Prostate gland (tissue), 2 donors: ENCODE measurements at places on chromosomes 13 and 19.
A peak's percentile ranks its signal among the peaks of the same experiment; 100 is the strongest.

- no peak for DNase-seq
Measured at GRCh38 chr19:57088133-57088532, 31.7 kb upstream of the USP29 start.

DNA sequence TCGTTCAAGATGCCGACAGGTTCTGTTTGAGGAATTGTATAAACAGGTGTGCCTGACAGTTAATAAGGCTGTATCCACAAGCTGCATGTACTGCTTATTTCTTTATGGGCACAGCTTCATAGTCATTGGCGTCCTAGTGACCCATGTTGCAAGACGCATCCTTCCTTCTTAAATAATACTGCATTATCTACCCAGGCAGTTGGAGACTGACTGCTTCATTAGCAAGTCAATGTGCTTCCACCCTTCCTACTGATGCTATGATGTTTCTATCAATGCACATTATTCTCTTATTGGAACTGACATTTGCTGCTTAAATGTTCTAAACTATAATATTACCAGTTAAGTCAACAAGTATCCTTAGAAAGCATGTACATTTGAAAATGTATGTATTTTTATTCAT lies 950.0 kb upstream of the MIR17HG start:
- DNase-seq, result no peak

GRCh38 chr13:24684600-24684998 lies 4.4 kb downstream of the ATP12A start:
- DNase-seq, result no peak

DNA sequence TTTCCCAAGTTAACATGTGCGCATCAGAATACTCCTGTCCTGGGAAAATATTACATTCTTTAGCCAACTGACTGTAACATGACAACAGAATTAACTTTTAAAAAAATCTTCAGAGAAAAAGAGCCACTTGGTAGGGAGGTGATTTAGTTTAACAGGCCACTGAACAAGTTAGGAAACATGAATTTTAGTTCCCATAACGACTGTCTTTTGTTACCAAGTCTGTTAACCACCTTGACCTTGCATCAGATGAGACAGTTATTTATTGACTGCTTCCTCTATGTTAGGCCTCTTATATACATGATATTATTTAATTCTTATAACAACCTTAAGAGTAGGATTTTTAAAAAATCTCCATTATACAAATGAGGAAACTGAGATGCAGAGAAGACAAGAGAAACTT lies 268.6 kb downstream of the NDFIP2 start:
- DNase-seq, result no peak

- no peak for DNase-seq
Measured at GRCh38 chr13:112733112-112733511, 43.3 kb downstream of the ATP11A start.

DNA sequence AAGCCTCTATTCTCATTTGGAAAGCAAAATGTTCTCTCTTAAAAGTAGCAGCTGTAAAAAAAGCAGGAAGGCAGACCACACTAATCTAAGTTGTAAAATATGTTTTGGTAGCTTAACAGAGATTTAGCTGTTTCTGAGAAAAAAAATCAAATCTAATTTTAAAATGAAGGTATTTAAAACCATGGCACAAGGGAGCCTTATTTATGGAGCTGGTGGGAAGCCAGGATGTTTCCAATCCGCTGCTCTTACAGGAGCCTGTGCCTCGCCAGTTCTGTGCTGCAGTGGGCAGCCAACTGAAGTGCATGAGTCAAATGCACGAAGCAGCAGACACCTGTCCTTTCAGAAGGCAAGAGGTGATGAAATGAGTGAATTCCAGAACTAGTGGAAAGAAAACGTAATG lies 28.2 kb downstream of the GPC6 start:
- DNase-seq, result no peak

DNA sequence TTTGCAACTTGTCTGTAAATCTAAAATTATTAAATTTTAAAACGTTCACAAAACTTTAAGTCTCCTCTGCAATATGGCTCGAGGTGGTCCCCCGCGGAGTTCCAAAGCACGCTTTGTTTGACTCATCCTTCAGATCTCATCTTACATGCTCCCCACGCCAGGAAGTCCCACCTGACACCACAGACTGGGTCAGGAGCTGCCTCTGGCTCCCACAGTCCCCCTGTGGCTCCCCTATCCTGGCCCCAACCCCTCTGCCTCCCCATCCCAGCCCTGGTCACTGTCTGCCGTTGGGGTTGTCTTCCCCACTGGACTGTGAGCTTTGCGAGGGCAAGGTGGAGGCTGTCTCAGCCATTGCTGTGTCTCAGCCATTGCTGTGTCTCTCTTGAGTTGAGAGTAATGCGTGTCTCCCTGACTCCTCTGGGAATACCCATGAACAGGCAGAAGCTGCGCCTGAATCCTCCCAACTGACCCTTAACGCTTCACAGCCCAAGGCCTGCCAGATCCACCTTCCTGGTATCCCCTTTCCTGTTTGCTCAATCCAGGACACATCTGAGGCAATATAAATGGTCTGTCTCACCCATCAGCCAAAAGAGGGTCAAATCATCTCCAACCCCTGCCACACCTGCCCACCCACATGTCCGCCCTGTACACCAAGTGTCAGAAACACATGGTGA lies 15.9 kb downstream of the DYRK1B start:
- no peak for DNase-seq

- DNase-seq, result no peak
Measured at GRCh38 chr19:2573916-2574315, 98.0 kb downstream of the GADD45B start.

GRCh38 chr19:8307965-8308866 lies at the start of gene CD320:
Gene CD320, minus strand, starts transcription at chr19:8308358. Its CDS starts 68 bp downstream, at chr19:8308290.
- peak; percentile 89 for DNase-seq

DNA sequence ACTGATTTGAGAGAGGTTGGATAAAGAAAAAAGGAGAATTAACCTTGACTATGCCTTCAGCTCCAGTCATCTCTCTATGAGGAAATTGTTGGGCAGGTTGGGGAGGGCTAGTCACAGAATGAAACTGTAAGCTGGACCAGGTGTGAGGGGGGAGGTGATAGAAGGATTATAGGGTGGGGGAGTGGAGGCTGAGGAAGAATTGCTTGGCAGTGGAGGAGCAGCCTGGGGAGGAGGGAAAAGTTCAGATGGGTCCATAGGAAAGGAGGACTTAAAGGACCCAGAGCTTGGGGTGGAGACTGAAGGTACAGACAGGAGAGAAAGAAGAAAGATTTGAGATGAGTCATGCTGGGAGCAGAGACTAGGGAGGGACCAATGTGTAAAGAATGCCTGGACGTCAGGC lies 8.2 kb upstream of the ZNF431 start:
- no peak for DNase-seq

GRCh38 chr19:14432791-14433553 lies at the start of gene PKN1:
Gene PKN1, plus strand, starts transcription at chr19:14433306. Its CDS starts 216 bp downstream, at chr19:14433522.
- DNase-seq, result no peak

DNA sequence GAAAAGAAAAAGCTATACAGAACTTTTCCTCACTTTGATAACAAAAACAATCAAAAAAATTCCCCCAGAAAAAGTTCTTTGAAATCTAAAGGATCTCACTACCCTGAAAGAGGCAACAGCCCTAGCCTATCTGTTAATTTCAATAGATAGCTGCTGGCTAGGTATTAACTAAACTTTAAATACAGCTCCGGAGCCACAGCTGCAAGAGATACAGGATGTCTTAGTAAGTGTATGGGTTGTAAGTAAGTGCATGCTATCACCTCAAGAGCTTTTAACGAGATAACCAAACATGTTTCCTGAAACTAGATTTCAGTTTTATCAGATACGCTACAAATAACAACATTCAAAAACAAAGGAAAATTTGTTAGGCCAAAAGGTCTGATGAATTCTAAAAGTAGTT lies 148.4 kb downstream of the KLF12 start:
- DNase-seq, result no peak

DNA sequence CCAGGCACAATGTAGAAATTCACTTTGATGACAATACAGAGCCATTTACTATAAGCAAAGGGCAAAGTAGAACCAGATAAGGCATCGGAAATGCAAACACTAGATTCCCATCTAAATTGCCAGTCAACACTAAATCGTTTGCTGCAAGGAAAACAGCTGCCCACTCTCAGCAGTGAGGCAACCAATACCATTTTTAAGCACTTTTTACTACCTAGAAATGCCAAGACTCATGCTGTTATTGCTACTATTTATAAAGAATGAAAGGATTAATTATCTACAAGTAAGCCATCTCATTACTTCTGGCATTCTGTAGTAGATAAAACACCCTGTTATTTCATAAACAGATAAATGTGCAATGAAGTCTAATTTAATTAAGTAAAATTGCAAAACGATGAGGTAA lies 422.0 kb downstream of the FGF14 start:
- DNase-seq, result no peak

GRCh38 chr13:100854006-100854405 lies 179.4 kb upstream of the TMTC4 start:
- DNase-seq, result no peak

DNA sequence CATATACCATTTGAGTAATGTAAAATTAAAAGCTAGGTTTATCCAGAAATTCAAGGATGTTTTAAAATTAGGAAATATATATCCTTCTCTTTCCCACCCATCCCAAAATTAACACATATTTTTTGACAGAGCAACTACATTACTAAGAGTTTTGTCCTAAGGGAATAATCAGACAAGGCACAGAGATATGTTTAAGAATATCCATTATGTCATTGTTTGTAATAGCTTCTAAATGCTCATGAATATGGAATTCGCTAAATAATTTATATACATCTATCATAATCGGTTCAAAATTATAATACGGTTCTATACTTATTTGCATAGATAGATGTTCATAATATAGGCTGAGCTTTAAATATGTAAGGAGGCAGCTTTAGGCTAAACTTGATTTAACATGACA lies 9.8 kb downstream of the UBL3 start:
- no peak for DNase-seq

GRCh38 chr19:14006085-14006765 lies at the start of gene RFX1:
Gene RFX1, minus strand, starts transcription at chr19:14006320. Its CDS starts 12,477 bp downstream, at chr19:13993843.
- DNase-seq, result peak; percentile 99

GRCh38 chr19:12346896-12347295 lies 13.5 kb upstream of the ZNF563 start:
- DNase-seq, result no peak

DNA sequence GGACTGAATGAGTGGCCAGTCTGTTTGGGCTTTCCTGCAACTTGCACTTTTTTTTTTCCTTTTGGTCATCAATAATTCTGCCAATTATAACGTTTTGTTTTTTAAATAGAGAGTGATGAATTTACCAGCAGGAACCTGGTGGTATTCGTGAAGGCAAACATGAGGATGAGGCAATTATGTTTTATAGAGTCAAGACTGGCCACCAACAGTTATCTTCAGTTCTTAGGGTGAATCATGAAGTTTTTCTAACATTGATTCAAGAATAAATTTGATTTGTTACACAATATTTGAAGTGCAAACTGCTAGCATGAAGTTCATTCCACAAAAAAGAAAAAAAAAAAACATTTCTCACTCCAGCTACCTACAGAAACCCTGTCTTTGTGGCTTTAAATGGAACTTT lies 244.5 kb downstream of the SPRY2 start:
- DNase-seq, result no peak

GRCh38 chr19:35272954-35273649 lies 4.3 kb downstream of the USF2 start:
- DNase-seq, result no peak

- DNase-seq, result no peak
Measured at GRCh38 chr19:5603626-5604025, 18.9 kb downstream of the SAFB2 start.

GRCh38 chr19:343941-344624 lies 513 bp downstream of the MIER2 start:
- DNase-seq, result no peak

DNA sequence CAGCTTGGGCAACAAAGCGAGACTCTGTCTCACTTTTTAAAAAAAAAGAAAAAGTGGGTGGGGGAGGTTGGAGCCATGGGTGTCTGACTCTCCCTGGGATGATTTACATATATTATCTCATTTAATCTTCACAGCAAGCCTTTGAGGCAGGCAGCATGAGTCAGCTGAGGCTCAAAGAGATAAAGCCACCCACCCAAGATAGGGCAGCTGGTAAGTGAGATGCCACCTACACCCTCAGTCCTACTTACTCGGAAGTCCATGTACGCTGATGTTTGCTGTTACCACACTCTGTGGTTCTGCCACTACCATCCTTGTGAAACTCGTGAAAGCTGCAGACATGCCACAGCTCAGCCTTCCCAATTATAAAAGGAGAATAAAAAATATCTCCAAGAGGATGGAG lies 142.0 kb upstream of the TSHZ3 start:
- no peak for DNase-seq

DNA sequence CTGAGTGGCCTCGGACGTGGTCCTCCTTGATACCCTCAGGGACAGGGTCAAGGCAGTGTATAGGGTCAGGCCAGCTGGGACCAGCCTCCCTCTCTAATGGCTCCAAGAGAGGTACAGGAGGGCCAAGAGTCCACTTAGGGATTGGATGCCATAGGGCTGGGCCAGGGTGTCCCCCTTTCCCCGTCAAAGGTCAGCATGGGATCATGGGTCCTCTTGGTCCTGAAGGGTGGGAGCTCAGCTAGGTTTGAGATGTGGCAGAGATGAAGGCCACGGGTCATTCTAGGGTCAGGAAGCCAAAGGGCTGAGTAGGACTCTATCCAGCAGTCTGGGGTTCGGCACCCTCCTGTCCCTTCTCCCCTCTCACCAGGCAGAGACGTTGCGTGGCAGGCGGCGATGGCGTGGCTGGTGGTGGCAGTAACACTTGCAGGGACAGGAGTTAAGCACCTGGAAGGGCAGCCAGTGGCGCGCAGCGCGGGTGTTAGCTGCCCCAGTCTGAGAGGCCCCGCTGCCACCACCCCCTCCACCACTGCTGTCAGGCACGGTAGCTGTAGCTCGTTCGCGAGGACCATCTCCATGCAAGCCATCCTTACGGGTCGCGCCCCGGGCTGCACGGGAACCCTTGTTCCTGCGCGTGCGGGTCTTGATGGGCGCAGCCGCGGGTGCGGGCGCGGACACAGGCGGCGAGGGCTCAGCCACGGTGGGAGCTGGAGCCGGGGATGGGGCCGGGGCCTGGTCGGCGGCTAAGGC lies 2.6 kb downstream of the GGN start:
- DNase-seq, result no peak

- no peak for DNase-seq
Measured at GRCh38 chr13:59437544-59438301, 726.0 kb downstream of the DIAPH3 start.

DNA sequence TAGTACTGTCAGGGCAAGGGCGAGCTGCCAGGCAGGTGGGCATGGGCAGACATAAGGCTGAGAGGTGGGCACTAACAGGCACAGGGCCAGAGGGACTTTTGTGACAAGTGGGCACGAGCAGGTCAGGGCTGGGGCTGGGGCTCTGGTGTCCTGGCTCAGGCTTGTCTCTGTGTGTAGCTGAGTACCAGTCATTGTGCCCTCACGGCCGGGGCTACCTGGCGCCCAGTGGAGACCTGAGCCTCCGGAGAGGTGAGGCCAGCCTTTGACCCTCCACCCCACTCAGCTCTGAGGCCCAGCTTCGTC lies 21.6 kb downstream of the LTBP4 start:
- no peak for DNase-seq

DNA sequence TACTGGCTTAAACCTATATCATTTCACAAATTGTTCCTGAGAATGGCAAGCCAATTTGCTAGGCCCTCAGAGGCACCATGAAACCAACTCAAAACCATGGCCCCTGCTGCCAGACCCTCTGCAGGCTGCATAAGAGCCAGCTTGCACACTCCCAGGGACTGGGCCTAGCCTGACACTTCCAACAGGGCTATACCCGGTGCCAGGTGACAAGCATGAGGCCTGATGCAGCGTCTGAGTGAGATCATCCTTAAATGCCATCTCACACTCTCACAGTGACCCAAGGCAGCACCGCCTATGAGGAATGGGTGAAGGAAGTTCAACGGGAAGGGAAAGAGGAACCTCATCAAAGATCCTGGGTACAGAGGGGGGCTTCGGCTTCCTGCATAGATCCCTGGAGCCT lies 65.6 kb downstream of the C13orf42 start:
- no peak for DNase-seq

GRCh38 chr13:41563341-41563983 lies 106.1 kb downstream of the RGCC start:
- no peak for DNase-seq
